ENCODE measurements at places on chromosomes 4 and X. TPM values are rescaled to one million over a fixed set of nuclear protein-coding genes. Genes with fewer than 3 reads are reported as not detected.
A peak's percentile ranks its signal among the peaks of the same experiment; 100 is the strongest.

Gene ODAM
- total RNA-seq = not detected

Gene MYOZ2
- not detected for total RNA-seq

Gene ZAR1
- total RNA-seq = not detected

Gene ERVMER34-1
- not detected for total RNA-seq

Gene GAR1
- 8.5 TPM for total RNA-seq

Gene SLC49A3
- total RNA-seq = 9.1 TPM

Gene DCAF4L1
- total RNA-seq = not detected

DNA sequence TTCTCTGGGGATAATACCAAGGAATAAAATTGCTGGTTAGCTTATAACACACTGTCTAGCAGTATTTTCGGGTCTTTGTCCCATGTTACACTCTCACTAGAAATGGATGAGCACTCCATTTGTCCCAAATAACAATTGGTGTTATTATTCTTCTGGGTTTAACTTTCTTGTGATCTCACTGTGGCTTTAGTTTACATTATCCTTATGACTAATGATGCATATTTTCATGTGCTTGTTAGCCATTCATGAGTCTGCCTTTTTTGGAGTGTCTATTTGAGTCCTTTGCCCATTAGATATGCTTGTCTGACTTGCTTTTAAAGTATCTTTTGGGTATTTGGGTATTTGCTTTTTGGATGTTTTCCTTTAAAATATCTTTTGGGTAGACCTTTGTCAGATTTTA is 372.9 kb upstream of the TENM3 start:
- DNase-seq = no peak

- peak; percentile 78 for DNase-seq
Observed at GRCh38 chr4:140152751-140153418, 1.1 kb downstream of the MAML3 start.

DNA sequence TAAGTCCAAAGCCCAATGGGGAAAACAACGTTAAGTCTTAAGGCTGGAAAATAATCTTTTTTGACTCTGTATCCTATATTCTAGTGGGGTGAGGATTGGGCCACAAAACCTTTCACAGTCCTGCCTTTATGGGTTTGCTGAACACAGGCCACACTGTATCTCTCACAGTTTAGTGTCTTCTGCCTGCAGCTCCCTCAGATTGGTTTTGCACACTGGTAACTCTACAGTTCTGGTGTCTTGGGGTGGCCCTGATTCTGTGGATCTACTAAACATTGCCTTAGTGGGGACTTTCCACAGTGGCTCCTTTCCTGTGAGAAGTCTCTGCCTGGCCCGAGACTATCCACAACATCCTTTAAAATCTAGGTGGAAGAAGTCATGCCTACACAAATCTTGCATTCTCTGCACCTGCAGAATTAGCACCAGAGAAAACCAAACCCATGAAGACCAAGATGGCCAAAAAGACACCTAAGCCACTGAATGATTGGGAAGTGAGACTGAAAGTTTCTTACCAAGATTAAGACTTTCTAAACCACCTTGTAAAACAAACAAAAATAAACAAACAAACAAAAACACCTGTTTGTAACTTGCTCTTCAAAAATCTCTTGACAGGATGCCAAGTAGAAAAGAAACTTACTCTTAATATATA is 150.4 kb upstream of the PCDH10 start:
- no peak for DNase-seq

DNA sequence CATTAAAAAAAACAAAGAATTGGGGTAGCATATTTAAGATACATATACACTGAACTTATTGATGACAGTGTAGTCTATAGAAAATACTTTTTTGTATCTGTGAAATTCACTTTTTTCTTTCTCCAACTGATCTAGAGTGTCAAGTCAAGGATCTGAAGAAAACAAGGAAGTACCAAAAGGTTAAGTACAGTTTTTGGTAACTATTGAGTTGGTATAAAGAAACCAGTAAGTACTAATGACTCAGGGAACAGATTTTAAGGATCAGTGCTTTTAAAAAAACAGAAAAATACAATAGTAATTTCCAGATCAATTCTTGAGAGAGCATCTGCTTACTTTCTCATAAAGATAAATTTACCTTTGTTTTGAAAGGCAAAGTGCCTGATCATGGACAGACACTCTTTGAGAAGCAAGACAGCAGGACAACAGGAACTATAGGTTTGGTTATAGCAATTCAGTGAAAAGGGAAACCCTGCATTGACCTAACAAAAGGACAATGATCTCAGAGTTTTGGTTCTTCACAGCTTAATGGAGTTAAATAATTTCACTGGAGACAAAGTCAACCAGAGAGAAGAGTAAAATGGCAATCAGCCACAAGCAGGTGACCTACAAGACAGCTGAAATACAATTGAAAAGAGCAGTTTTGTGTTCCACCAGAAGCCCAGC is 23.4 kb downstream of the TRMT10A start:
- DNase-seq = no peak

- no peak for DNase-seq
Observed at GRCh38 chr4:189850239-189850856, 90.3 kb upstream of the FRG1 start.

- DNase-seq = no peak
Observed at GRCh38 chr4:145071560-145071959, 26.4 kb downstream of the ANAPC10 start.

DNA sequence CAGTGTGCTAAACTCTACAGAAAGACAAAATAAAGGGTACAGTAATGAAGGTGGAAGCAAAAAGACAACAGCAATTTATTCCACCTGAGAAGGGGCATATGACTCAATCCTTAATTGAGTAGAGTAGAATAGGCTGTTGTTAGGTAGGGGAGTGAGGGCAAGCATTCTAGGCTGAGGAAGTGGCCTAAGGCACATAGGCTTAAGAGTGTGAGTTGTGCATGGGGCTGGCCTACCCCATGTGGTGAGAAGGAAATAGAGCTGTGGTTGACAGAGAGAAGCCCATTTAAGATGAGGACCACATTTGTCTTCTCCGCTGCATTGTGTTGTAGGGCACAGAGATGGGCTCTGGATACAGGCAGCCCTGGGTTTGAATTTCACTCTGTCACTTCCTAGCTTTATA is 3.4 kb upstream of the ZCCHC18 start:
- DNase-seq = no peak

DNA sequence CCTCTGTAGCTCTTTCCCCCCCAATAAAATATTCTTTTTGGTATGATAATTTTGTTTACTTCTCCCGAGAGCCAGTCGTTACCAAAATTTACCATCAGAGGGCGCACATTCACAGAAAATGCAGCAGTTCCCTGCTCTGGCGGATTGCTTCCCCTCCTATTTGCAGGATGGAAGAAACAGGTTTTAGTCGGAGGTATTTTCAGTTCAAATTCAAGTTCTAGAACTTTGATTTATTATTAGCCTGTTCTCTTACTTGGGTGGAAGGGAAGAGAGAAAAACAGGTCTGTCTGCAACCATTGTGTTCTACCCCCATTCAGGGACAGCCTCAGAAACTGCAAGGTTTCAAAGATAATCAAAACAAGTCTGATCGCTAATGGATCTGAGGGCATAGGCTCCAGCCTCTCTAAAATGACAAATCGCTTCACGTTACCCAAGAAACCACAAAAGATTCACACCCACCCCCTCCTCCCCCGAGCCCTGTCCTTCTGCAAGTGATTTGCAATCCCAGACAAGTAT is 263.8 kb upstream of the RPS6KA3 start:
- DNase-seq = peak; percentile 61

DNA sequence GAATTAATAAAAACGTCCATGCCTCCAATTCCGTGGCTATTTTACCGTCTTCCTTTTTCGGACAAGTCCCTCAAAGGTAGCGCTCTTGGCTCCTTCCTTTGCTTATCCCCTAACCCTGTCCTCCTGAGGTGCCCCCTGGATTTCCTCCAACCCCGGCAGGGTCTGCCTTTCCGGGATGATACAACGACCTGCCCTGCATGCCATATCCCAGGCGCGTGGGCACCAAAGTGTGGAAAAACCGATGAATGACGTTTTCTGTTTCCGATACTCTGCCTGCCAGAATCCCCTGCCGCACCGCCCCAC is 706 bp upstream of the CSTF2 start:
- no peak for DNase-seq

GRCh38 chr4:23401572-23401971 is 488.3 kb downstream of the PPARGC1A start:
- DNase-seq = no peak
